ENCODE measurements at places on chromosomes 7 and 10.

GRCh38 chr10:639751-640672, 49.5 kb downstream of the DIP2C start:
- DNase-seq, result no peak

- DNase-seq, result no peak
Measured at GRCh38 chr10:124667425-124668345, 76.5 kb downstream of the FAM53B start.

- no peak for DNase-seq
Measured at GRCh38 chr10:1320739-1321320, 264.6 kb downstream of the WDR37 start.

GRCh38 chr10:96565774-96566173, 21.0 kb downstream of the TM9SF3 start:
- no peak for DNase-seq

- DNase-seq, result no peak
Measured at GRCh38 chr10:58412502-58412961, 27.3 kb downstream of the TFAM start.
